ENCODE measurements at places on chromosomes 5 and 9.

GRCh38 chr5:17326600-17327037, 109.2 kb downstream of the BASP1 start:
- no peak for DNase-seq

- no peak for DNase-seq
Measured at GRCh38 chr5:92313385-92313784, 930.3 kb upstream of the ARRDC3 start.

DNA sequence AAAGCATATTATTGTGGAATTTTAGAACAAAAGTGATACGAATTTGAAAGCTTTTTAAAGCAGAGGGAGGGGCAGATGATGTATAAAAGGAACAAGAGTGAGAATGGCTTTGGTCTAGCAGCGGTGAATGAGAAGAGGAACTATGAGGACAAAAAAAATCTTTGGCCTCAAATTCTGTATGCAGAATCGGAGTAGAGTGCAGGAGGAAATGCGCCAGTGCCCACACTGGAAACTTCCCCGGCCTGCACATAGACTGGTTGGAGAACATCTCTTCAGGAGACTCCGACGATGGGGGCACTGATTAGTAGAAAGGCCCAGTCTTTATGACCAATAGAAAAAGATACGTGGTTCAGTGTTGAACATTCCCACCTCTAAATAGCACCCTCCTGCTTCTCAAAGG, 51.3 kb downstream of the SLC46A2 start:
- no peak for DNase-seq

DNA sequence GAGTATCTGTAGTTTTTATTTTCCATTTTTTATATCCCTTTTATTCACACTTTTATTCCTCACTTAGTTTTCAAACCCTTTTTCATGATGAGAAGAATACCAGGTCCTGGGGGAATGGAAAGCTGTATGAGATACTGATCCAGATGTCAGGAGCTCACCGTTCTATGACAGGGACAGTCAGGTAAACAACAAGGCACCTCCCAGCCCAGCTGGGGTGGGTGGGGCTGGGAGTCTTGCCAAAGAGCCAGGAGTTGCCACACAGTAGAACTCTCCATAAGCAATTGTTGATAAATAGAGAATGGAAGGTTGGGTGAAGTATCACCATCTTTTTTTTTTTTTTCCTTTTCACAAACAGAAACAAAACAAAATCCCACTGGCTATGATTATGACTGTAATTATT, 225.8 kb downstream of the NSG2 start:
- no peak for DNase-seq

- DNase-seq, result no peak
Measured at GRCh38 chr9:36149197-36149596, 12.7 kb downstream of the GLIPR2 start.

- no peak for DNase-seq
Measured at GRCh38 chr9:72681283-72681630, 159.8 kb downstream of the TMC1 start.

DNA sequence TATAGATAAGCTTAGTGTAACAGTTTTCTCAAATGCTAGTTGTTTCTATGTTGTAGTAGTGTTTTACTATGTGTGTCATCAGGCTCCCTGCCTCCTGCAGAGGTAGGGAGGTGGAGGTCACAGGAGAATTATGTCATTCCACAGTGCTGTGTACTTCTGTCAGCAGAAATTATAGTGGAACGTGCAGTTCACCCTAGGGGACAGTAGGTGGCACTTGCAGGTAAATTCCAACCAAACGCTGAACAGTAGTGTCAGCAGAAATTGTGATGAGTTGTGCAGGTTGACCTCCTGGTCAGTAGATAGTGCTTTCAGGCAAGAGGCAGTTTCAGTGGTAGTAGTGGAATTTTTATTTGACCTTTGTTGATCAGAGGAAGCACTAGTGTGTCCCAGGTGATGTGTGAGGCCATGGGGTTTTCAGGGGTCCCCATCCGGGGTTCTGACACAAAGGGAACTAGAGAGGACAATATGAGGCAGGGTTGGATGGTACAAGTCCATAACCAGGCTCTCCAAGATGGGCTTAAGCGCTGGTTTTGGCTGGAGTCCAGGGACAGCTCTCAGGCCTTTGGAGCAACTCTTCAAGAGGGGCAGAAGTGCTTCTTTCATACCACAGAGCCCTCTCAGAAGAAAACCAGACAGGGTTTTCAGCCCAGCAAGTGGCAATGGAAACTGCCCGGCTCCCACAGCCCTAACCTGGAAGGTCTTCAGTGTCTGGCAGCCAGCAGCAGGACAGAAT, 402.9 kb downstream of the CYLC2 start:
- peak; percentile 24 for DNase-seq

GRCh38 chr5:157063776-157064430, 5.0 kb upstream of the HAVCR1 start:
- DNase-seq, result no peak

DNA sequence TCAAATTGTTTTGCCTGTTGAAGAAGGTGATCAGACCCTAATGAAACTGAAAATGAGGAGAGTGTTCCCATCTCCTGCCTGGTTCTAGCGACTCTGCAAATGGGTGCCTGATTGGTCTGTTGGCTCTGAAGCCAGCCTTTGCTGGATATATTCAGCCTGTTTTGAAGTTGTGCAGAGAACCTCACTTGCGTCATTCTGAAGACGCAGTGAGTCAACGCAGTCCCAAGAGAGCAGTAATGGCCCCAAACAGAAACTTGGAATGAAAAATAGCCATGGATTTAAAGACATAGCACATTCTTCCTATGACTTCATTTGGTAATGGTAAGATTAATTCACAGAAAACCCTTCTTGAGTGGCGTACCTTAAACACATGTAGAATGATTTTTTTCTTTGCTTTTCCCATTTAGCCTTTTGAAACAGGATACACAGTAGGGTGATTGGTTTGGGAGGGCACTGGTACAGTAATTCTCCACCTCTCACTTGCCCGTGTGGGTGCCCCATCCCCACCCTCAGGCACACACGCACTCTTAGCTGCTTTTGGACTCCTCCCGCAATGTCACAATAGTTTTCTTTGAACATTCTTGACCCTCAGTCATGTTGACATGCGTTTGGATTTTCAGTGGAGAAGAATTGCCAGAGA, 54.1 kb upstream of the ABL1 start:
- DNase-seq, result peak; percentile 62

DNA sequence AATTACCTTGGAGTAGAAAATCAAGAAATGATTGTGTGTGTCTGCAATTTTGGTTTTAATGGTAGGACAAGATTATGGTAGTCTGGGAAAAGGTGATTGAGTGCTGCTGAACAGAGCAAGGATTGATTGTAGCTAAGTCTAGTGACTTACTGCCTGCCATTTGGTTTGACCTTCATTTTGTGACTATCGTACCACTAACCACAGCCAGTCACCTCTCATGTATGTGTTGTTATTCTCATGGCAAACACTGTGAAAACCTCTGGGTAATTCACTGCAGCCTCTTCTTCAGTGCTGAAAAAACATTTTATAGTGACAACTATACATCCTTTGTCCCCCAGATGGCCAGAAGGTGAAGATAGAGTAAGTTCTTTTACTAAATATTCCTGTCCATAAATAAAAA, 37.5 kb downstream of the CTNNA1 start:
- no peak for DNase-seq

DNA sequence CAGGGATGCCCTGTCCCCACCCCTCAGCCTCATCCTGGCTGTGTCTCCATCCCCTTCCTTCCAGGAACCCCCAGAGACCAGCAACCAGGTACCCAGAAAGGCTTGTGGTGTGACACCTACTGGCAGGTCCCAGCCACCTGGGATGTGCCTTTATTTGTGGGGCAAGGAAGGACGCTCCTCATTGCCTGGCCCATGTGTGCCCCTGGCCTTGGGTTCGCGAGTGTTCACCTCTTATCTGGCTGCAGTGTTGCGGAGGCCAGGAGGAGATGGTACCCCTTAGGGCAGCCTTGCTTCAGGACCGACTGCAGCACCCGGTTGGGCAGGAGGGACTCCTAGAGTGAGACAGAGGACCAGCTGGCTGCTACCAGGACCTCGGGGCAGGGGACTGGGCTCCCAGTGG, 8.8 kb downstream of the C9orf50 start:
- no peak for DNase-seq

GRCh38 chr9:14112226-14112625, 201.7 kb downstream of the NFIB start:
- DNase-seq, result no peak

DNA sequence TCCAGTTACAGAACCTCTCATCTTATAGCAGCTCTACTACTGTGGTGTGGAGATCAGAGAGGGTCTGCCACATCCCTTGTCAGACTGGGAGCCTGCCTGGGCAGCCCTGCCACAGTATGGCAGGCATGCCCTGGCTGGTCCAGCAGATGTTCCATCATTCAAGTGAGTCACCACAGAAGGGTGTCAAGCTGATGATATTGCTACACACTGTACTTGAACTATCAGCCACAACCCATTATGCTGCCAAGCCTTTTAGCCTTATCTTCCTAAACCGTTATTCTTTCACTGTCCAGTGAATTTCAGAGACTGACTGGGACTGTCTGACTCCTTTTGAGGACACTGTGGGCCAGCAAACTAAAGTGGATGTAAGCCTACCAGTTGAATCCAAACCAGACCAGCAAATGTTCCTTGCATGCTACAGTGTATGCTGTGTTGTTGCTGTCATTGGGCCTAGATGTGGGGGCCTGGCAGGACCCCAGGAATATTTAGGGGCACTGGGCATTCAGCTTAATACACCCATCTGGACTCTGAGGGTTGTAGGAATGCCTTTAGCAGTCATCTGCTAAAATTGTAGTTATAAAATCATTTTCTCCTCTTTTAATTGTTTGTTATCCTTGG, 202.6 kb downstream of the NR3C1 start:
- DNase-seq, result peak; percentile 88

GRCh38 chr9:123217128-123217654, 51.2 kb downstream of the STRBP start:
- no peak for DNase-seq

DNA sequence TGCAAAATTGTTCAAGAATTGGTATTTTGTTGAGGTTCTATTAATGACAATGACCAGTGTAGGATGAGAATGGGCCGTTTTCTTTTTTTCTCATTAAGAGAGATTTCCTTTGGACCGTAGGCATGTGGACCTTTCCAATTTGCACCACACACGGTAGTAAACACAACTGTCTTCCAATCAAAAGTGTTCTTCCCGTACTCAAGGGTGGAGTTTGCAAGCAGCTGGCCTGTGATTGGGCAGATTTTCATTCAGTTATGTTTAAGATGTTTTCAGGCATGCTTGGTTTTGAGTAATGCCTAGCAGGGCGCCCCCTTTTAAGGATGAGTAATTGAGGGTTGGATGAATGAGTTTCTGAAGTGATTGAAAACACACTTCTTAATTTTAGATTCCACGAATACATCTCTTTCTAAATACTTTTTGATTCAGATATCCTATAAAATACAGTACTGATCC, 2.5 kb downstream of the KDM3B start:
- DNase-seq, result peak; percentile 76

- peak; percentile 26 for DNase-seq
Measured at GRCh38 chr9:81874931-81875330, 53.3 kb upstream of the SPATA31D4 start.

DNA sequence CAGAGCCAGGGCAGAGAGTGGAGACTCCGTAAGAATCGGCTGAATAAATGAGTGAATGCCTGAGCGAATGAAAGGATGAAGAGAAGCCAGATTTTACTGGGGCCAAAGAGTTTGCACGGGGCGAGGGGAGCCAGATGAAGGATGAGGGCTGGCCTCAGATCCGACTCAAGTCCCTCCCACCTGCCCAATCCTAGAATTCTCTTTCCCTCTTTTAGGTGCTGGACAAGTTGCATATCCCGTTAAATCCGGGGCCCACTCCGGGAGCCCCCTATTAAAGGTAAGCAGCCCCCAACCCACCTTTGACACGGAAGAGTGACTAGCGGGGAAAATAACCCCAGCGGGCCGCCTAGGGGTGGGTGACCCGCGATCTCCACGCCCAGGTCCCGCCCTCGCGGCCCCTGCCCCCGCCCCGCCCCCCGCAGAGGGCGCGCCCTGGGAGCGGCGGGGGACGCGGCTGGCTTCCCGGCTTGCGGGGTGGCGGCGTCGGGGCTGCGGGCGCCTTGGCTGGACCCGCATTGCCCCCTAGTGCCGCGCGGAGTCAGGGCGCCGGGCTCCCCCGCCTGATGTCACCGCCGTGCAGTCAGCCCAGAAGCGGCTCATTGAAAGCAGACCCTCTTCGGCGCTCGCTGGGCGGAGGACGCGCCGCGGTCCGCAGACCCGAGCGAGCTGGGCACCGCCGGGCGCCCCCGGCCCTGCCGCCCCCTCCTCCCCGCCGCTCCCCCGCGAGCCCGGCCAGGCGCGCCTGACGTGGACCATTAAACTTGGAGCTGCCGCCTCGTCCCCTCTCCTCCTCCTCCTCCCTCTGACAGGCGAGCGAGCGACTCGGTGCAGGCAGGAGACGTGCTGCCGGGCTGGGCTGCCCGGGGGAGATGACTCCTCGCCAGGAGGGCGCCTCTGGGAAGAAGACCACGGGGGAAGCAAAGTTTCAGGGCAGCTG, at the start of gene ADRA1B:
Gene ADRA1B (plus strand): TSS at position 579 of the 937 bp plus-strand sequence. CDS start 424 bp downstream, outside the sequence.
- no peak for DNase-seq

GRCh38 chr9:119221276-119221675, 148.0 kb downstream of the BRINP1 start:
- peak; percentile 4 for DNase-seq

DNA sequence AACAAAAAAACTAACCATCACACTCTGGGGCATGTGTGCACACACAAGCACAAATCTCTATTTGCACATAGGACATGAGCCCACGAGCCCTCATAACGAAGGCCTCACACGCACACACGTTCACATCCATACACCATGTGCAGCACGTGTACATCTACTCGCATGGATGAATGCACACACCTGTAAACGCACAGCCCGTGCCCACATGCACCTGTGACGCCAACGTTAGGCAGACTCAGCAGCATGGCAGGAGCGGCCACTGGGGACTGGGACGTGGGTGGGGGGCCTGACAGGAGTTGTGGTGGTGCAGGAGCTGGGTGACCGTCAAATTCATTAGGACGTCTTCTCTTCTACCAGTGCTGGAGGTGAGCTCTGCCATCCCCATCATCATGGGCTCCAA, 3.2 kb downstream of the SLC34A1 start:
- DNase-seq, result no peak

DNA sequence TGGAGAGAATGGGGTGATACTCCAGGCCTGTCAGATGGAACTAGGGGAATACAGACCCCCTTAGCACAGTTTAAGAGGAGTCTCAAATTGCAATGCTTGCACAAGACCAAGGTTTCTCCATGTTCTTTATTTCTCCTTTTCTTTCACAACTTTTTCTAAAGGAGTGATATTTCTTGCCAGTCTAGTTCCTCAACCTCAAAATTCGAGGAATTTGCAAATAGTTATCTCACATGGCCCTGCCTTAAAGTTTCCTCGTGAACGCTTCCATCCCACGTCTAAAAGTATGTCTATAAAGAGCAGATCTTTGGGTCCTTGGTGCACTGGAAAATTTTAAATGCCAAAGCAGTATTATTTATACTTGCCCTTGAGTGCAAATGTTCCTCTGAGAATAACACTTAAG, 373.8 kb upstream of the KLF4 start:
- no peak for DNase-seq
